ENCODE measurements at places on chromosomes 3 and 15. TPM values are rescaled to one million over a fixed set of nuclear protein-coding genes. Genes with fewer than 3 reads are reported as not detected.
A peak's percentile ranks its signal among the peaks of the same experiment; 100 is the strongest.

The MUC13 gene
- total RNA-seq: not detected

The PROK2 gene
- total RNA-seq: not detected

DNA sequence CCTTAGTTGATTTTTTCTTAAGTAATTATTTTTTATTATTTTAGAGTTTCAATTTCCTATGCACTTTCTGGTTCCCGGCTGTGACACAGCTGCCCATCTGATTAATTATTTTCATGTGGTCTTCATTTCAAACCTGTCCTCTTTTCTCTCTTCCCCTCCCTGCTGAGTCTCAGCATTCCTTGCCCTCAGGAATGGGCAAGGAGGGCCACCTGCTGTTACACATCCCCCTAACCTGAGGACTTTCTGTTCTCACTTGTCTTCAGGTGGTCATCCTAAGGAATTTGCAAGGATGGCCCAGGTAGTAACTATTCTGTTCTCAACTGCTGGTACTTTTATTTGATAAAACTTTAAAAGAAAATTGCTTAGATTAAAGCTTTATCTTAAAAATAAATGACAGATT, 545.0 kb downstream of the OTOL1 start:
- no peak for DNase-seq

GRCh38 chr3:16474920-16475319, 38.6 kb downstream of the RFTN1 start:
- no peak for DNase-seq

GRCh38 chr3:119945291-119945690, 149.0 kb downstream of the GSK3B start:
- DNase-seq: no peak

- no peak for DNase-seq
These were observed 441.5 kb upstream of the ARHGEF26 start for GRCh38 chr3:153679714-153680113.

- DNase-seq: no peak
These were observed 85.1 kb downstream of the EFL1 start for GRCh38 chr15:82177291-82178010.

DNA sequence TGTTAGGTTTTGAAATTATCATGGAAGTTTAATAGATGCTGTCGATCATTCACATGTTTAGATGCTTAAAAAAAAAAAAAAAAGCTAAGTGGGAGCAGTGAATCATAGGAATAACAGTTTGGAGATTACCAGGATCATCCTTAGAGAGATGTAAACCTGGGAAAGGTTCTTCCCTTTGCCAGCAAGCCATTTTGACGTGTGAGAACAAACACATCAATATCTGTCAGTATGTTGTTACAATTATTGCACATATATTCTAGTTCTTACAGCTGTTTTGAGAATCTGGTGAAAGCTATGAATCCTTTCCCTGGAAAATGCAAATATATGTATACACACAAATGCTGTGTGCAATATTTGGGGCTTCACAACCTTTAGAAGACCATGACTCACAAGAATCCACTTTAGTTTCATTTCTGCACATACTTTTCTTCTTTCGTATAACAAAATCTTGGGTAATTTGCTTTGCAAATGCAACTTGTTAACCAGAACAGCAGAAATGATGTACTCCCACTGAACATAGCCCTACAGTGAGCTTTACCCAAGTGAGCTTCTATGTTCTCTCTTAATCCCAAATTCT, 12.0 kb downstream of the NFKBIZ start:
- no peak for DNase-seq

DNA sequence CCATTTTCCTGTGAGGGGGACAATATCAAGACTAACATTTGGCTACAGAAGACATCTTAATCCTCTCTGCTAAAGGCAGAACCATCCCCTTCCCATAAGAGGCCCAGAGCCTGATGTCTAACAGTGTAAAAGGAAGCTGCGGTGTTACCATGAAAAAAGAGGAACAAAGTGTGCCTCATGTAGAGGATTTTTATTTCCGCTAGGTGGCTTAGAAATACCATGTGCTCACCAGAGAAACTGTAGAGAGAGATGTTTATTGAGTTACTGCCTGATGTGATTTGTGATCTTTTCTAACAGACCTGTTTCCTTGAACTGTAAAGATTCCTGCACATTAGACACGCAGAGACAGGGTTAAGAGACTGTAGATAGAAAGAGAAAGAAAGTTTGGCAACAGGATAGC, 22.0 kb downstream of the OR5H15 start:
- peak; percentile 8 for DNase-seq

GRCh38 chr15:39756806-39757522, 25.7 kb downstream of the FSIP1 start:
- peak; percentile 74 for DNase-seq

GRCh38 chr3:32493437-32494414, 8.9 kb downstream of the CMTM6 start:
- DNase-seq: peak; percentile 56

GRCh38 chr15:101543026-101543390, 53.5 kb upstream of the PCSK6 start:
- DNase-seq: no peak

GRCh38 chr15:56243163-56244037, at the start of gene RFX7:
Gene RFX7, minus strand, starts transcription at chr15:56243879. Its CDS starts 594 bp downstream, at chr15:56243285.
- peak; percentile 65 for DNase-seq
